Lung (tissue), 17 donors: ENCODE measurements at places on chromosomes 4 and X. TPM values are rescaled to one million over a fixed set of nuclear protein-coding genes. Genes with fewer than 3 reads are reported as not detected.

DNA sequence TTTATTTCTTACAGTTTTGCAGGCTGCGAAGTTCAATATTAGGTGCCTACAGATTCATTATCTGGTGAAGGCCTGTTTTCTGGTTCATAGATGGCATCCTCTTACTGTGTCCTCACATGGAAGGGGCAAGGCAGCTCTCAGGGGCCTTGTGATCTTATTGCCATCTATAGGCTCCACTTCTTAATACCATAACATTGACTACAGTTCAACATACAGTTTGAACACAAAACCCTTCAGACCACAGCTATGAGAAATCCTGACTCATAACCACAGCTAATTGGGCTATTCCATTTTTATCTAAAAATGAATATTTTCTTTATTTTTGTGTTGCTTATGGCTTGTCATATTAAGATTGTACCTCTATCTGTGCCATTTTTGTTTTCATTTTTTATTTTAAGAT lies 72.3 kb downstream of the STAG2 start:
- H3K4me3 ChIP-seq: no peak overlapping the region
- H3K27me3 ChIP-seq: no peaks in the 10 kb centered on the region
- H3K27ac ChIP-seq: no peak overlapping the region
- no peaks in the 10 kb centered on the region for H3K36me3 ChIP-seq
- H3K4me1 ChIP-seq: no peaks in the 10 kb centered on the region

- H3K4me1 ChIP-seq: no peaks in the 10 kb centered on the region
- H3K36me3 ChIP-seq: no peaks in the 10 kb centered on the region
- H3K27ac ChIP-seq: no peak overlapping the region
- no peaks in the 10 kb centered on the region for H3K27me3 ChIP-seq
- no peak overlapping the region for H3K4me3 ChIP-seq
These were observed 274.1 kb upstream of the GK2 start for GRCh38 chr4:79682161-79682560.

- DNase-seq: no peak
- H3K36me3 ChIP-seq: no peaks in the 10 kb centered on the region
- no peaks in the 10 kb centered on the region for H3K27me3 ChIP-seq
- no peak overlapping the region for H3K4me3 ChIP-seq
- H3K4me1 ChIP-seq: no peaks in the 10 kb centered on the region
- no peak overlapping the region for H3K27ac ChIP-seq
These were observed 21.0 kb downstream of the TNIP3 start for GRCh38 chr4:121143131-121143530.

DNA sequence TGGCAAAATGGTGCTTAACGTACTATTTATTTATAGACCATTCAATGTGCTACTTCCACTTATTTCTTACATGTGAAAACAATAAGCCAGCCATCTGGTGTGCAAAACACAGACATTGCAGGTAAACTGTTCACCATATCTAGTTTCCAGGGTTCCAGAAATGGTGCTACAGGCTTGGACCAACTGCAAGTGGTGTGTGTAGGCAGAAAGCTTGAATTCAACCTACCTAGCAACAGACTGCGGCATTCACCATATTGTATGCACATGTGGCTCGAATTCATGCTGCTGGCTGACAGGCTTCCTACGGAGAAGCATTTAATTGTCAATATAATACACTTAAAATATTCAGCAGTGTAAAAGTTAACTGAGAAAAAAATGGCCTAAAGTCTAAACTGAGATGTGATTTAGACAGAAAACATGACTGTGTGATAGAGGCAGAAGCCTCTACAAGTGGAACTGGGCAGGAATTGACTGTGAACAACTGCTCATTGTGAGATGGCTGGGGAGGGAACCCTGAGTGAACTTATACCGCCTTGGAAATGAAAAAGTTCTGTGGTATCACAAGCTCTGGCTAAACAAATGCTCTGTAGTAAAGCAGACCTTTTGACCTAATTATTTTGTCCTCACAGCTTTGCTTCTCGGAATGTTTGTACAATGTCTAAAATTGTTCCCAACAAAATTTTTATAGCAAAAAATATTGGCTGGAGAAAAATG lies 434.7 kb downstream of the GRIA2 start:
- H3K36me3 ChIP-seq: no peaks in the 10 kb centered on the region
- no peak for DNase-seq
- H3K27ac ChIP-seq: no peak overlapping the region

DNA sequence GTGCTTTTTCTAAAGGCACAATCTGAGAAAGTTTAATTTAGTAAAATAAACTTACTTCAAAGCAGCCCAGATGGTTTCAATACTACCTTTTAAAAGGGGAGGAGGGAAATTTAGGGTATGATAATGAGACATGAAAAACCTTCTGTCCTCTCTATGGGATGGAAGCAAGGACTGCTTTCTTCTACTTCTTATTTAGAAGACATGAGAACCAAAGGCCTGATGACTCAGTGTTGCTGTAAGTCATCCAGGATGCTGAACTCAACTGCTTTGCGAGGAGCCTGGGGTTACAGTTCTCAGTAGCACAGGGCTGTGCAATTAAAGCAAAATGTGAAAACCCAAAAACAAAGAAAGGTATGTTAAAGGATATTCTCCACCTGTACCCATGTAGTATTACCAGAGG lies 140.8 kb upstream of the EDNRA start:
- no peak overlapping the region for H3K4me3 ChIP-seq
- no peak overlapping the region for H3K27ac ChIP-seq
- no peak for DNase-seq
- no peaks in the 10 kb centered on the region for H3K27me3 ChIP-seq
- no peaks in the 10 kb centered on the region for H3K4me1 ChIP-seq
- H3K36me3 ChIP-seq: no peaks in the 10 kb centered on the region

DNA sequence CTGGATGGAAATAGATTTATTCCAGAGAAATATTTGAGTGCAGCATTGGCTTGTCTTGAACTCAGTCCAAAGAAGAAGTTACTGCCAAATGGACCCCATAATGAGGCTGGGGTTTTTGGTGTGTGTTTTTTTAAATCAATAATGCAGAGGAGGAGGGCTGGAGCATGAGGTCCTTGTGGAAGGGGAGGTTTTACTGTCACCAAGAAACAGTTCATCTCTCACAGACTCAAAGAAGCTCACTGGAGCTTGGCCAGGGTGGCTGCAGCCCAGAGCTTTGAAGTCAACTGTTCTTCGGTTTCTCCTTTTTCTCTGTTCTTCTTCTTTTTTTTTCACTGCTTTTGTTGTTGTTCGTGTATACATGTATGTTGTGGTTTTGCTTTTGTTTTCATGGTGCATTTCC lies 377.7 kb downstream of the FBXW7 start:
- no peak overlapping the region for H3K4me3 ChIP-seq
- H3K36me3 ChIP-seq: no peaks in the 10 kb centered on the region

DNA sequence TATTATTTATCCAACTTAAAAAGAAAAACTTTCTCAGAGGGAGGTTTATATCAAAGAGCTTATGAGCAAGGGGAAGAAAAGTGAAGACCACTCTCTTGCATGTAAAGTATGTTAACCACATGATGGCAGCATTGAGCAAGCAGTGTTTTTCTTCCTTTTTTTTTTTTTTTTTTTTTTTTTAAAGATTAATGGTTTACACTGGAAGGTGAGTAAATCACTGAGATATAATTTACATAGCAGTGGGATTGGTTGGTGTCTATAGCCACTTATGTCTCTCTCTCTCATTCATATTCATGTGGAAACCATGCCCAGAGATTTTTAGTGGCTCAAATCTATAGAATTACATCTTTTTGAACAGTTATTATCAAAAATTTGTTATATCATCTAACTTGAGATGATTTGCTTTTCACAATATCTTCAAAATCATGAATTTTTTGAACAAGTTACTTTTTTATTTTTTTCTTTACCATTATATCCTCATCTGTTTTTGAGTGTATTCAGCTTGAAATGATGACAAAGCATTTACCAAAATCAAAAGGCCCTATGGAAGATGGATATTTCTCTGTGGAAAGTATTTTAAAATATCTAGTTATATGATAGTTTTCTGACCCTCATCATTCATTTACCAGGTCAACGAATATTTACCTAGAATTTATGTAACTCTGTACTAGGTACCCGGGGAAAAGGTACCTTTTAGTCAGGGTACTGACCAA lies 31.6 kb downstream of the MTHFD2L start:
- H3K36me3 ChIP-seq: no peaks in the 10 kb centered on the region
- no peak overlapping the region for H3K27ac ChIP-seq
- H3K27me3 ChIP-seq: no peaks in the 10 kb centered on the region
- peak; percentile 50 for DNase-seq

DUX4 gene
- total RNA-seq: not detected

ADH1C gene
- total RNA-seq: 5.9 TPM

PAK3 gene
- 1.4 TPM for total RNA-seq

MAGED4B gene
- total RNA-seq: 35.6 TPM

XIAP gene
- 58.6 TPM for total RNA-seq

IL13RA2 gene
- 4.4 TPM for total RNA-seq
